NCI-H446 treated with DMSO at 0.1 percent for 48 hours (cell line): ENCODE measurements at places on chromosomes 6 and 20.

DNA sequence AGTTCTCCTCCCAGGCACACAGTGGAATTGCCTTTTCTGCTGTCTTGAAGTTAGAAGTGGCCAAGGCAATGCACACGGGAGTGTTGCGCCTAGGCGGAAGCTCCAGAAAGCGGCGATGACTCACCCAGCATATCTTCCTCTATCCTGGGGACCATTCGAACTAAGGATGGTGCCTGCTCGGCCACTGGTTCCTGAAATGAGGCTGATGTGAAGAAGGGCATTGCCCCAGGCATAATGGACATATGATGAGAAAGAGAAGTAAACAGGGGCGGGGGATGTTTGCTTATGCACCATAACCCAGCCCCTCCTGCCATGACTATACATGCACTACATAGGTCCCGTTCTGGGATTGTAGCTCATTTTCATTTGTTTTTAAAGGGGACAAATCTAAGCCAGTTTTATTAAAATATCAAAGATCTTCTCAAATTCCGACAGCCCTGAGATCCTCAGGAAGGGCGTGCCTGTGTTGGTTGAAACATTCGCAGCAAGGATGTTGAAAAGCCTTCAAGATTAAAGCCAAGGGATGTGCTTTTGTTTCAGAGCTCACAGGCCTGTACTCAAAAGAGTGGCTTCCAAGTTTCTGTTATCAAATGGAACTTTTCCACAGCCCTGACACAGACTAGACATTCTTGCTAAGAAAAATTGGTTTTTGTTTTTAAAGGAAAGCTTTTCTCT, 218.5 kb downstream of the LY86 start:
- DNase-seq: no peak

GRCh38 chr6:158653577-158654354, 3.9 kb downstream of the SYTL3 start:
- no peak for DNase-seq

- DNase-seq: no peak
Observed at GRCh38 chr20:47350691-47351545, 5.6 kb downstream of the ZMYND8 start.

- DNase-seq: no peak
Observed at GRCh38 chr20:17562804-17563305, 7.0 kb upstream of the DSTN start.

GRCh38 chr6:14818422-14818884, 427.4 kb upstream of the JARID2 start:
- no peak for DNase-seq

DNA sequence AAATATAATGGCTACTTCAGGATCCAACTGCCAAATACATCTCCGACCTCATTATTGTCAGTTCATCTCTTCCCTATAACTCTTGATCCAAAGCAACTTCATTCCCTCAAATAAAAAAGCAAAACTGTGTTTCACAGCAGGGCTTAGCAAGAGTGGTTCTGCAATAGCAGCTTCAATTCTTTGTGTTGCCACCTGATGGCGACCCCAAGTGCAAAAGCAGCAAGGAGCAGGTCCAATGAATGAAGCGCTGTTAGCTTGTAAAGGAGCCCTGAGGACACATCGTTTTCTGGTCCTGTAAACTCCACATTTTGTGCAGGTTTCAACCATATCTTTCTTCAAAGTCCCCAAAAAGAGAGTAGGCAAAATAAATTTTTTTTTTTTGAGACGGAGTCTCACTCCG, 19.6 kb downstream of the RTN4IP1 start:
- DNase-seq: no peak

DNA sequence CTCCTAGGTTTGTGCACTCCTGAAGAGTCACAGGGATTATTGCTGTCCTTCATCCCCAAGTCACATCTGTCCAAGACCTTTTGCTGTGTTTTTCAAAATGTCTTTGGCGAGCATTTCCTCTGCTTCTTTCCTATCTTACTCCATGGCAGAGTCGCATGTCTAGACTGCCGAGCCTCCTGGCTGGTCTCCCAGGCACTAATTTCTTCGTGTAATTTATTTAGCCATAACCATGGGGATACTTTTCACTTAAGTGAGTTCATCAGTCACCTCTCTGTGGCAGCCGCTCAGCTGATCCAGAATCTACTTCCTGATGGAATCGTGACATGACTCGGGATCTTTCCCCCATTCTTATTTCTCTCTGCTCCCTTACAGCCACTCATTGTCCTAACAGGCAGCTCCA, 25.8 kb downstream of the ADGRF5 start:
- DNase-seq: no peak

- DNase-seq: no peak
Observed at GRCh38 chr20:62381202-62381797, 5.6 kb upstream of the RPS21 start.

GRCh38 chr20:271069-271468, 13.5 kb downstream of the DEFB132 start:
- DNase-seq: no peak

GRCh38 chr6:95204178-95204577, 373.2 kb upstream of the MANEA start:
- DNase-seq: no peak

GRCh38 chr6:41161851-41162552, 914 bp downstream of the TREM2 start:
- DNase-seq: no peak

GRCh38 chr20:48538058-48538825, 289.6 kb downstream of the PREX1 start:
- DNase-seq: no peak

GRCh38 chr20:6898928-6899327, 131.4 kb downstream of the BMP2 start:
- no peak for DNase-seq

DNA sequence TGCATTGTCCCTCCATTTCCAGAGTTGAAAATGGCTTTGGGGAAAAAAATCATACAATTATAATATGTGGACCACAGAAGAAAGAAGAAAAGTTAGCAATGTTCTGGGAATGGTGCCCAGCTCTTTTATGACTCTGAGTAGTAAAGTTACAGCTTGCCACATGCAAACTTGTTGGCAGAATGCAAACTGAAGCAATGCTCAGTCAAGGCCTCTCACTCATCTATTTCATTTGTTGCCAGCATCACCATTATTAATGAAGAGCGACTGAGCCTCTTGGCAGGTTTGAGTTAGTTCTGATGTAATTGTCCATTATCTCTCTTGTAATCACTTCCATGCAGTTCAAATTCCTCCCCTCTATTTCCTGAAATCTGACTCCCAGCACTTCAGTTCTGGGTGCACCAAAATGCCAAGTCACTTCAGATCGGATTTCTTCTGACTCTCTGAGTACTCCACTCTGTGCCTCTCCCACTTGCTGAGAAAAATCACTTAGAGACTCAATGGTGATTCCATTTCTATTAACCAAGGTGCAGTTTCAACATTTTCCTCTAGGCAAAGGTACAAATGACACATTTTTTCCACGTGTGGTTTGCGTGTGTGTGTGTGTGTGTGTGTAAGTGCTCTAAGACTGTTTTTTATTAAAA, 154.4 kb upstream of the STMND1 start:
- DNase-seq: peak; percentile 94

DNA sequence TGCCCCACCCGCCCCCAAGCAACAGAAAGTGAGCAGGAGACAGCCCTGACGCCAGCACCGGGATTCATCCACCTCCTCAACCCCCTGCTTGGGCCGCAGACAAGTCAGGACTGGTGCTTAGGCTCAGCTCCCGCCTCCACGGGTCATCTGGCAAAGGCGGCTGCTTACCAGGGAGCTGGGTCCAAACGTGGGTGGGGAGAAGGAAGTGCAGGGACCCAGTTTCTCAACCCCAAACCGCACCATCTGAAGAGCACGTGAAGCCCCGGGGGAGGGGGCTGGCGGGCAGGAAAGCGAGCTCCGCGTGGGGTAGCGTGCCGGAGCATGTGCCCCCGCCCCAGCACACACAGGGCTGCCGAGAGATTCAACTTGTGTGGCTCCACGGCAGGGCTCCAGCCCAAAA, 87.2 kb downstream of the BMP7 start:
- DNase-seq: no peak

DNA sequence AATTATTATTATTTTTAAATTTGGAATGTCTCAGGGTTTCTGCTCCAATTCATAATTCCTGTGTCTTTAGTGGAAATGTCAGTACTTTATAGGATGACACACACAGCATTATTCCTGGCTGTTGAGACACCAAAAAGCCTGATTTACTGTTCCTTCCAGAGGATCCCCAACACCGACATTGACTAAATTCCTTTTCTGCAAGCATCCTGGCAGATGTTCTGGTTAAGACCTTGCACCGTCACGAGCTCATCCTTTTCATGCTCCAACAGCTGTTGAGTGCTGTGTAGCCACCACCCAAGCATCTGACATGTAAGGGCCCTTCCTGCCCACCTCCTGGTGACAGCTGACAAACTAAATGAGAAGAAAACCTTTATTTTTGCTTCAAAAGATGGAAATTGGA, 284.3 kb upstream of the SULF2 start:
- DNase-seq: no peak

- no peak for DNase-seq
Observed at GRCh38 chr6:164163239-164163638, 748.7 kb downstream of the QKI start.

GRCh38 chr6:52049252-52050050, 38.0 kb downstream of the PKHD1 start:
- DNase-seq: peak; percentile 23

- DNase-seq: no peak
Observed at GRCh38 chr20:12049125-12049524, 131.4 kb downstream of the BTBD3 start.

DNA sequence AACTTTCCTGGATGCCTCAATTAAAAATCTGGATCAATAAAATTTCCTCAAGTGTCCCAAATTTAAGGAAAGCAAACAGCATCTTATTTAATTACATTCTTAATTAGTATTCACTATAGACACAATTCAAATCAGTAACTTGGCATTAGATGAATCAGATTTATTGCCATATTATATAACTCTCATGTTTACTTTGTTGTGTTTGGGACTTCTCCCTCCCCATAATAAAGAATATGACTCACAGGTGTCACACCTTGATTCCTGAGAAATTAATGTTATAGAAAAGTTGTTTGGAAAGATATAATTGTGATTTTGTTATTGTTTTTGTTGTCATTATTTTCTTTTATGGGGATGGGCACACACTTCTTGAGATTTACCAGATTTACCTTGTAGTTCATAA, 18.4 kb downstream of the EYA4 start:
- DNase-seq: no peak

- DNase-seq: no peak
Observed at GRCh38 chr6:85110943-85111342, 338.9 kb upstream of the NT5E start.

GRCh38 chr6:145141572-145141971, 593.7 kb downstream of the EPM2A start:
- DNase-seq: no peak

- DNase-seq: no peak
Observed at GRCh38 chr6:24673625-24674024, 6.7 kb downstream of the ACOT13 start.

DNA sequence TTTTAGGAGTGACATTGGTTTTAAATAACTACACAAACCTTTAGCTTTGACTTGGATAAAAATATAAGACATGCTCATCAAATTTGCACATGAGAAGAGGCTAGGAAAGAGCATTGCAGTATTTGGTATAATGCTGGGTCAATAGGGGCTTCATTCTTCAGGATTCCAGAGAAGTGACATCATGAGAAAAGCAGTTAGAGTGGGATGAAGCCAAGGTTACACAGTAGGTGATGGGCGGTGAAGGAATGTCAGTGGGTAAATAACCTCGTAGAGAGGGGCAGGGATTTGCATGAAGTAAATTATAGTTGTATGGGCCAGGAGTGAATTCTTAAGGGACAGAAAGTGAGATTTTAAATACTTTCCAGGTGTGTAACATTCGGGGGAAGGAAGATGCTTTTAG, 216.2 kb downstream of the RFPL4B start:
- DNase-seq: no peak

GRCh38 chr6:6395581-6396197, 75.2 kb upstream of the F13A1 start:
- no peak for DNase-seq

DNA sequence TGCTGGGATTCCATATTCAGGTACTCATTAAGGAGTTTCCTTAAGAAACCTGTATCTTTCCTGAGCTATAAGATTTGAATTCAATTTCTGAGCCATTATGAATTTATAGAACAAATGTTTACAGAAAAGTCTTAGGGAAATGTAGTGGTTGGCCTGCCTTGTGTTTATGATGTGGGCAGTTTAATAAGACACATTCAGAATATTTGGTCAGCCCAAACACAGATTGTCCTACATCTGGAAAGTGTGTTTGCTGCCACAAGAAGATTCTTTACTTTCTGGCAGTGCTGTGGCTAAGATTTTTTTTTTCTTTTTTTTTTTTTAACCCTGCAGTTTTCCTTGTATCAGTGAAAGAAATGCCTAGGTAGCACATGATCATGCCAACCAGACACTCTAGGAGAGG, 15.2 kb downstream of the TBX18 start:
- DNase-seq: no peak

- peak; percentile 10 for DNase-seq
Observed at GRCh38 chr20:41734506-41734945, 116.3 kb upstream of the CHD6 start.

DNA sequence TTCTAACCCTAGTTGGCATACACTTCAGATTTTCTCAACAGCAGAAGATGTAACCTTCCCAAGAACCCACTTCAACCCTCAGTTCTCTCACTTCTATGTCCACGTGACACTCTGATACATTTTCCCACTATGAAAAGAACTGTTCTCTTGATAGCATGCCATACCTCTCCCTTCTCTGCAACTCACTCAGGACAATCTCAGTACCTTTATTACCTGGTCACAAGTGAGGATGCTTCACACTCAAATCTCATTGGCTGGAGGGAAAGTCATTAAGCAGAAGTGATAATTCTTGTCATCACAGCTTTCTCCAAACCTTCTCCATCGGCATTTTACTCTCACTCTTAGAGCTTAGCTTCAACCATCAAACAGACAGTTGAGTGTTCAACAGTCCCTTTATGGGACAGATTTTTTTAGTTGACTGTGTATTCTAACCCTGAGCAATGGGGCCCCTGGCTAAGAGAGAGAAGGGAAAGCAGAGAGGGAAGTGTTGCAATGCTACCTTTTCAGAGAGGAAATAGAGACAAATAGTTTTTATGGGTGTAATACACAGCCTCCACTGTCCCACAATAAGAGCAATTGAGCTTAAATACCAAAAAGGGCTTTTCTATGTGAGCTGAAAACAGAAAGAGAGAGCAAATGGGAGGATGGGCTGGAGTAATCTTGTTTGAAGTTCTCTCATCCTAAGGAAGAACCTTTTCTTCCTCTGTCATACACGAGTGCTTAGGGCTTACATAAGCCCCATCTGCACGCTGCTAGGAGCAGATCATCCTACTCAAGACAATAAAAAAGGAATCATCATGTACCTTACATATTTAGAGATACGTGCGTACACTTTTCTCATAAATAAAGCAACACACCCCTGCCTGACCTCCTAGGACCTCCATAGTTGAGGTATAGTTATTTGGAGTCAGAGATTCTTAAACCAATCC, 16.0 kb downstream of the HLA-DPA1 start:
- DNase-seq: no peak

GRCh38 chr6:71745525-71745924, 140.8 kb upstream of the RIMS1 start:
- no peak for DNase-seq

- no peak for DNase-seq
Observed at GRCh38 chr20:46206992-46207549, 89.0 kb downstream of the CD40 start.

GRCh38 chr20:19787366-19787765, 29.3 kb downstream of the RIN2 start:
- DNase-seq: no peak
